ENCODE measurements at places on chromosomes 12 and 14.
A peak's percentile ranks its signal among the peaks of the same experiment; 100 is the strongest.

- peak; percentile 74 for DNase-seq
Measured at GRCh38 chr12:32589165-32589865, 89.8 kb upstream of the DNM1L start.

DNA sequence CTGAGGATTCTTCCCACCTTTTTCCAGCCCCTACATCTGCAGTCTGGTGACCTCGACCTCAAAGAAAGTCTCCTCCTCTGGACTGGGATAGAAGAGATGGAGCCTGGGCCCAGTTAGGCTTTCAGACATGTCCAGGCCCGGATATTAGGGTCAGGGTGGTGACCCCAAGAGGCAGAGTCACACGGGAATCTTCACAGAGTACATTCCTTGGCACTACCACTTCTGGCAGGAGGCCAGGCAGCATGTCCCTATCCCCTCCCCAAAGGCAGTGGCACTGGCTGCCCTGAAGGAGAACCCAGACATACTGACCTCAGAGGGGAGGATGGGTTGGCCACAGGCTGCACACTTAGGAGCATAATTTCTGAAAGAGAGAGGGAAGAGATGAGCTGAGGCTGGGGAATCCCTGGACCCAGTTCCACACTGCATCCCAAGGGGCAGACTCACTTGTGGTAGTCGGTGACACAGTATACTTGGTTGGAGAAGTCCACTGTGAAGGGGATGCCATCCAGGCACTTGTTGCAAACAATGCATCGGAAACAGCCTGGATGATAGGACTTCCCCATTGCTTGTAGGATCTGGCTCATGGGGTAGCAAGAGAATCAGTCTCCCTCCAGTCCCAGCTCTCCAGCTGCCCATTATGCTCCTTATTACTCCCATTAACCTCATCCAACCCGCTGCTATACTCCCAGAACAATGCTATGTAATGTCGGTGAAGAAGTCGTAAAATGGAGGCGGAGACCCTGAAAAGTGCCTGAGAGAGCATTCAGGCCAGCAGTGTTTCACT, 7.6 kb downstream of the AJUBA start:
- no peak for DNase-seq

DNA sequence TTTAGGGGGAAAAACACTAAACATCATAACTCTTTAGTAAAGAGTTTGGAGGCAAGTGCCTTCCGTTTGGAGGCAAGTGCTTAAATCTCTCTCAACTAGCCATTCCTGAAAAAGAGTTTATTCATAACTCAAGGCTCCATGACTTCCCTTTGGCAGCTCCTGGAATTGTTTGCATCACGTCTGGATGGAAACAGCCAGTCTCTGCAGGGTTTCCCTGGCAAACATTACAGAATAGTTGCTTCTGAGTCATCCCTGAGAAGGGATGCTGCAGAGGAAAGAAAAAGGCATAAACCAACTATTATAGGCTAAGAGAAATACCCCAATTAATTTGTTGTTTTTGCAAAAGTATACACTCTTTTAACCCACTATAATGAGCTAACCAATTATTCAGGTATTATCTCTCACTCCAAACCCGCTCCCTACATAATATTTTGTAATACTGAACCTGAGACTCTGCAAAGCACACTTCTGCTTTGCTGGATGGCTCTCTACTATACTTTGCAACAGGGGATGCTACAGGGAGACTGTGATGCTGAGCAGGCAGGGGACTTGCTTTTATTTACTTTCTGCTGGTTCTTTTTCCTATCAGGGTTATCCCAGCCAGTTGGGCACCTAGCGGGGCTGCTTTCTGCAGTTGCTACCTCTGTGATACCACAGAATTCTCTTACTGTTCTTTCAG, 497.7 kb downstream of the FUT8 start:
- no peak for DNase-seq

GRCh38 chr12:65854629-65855028, 30.3 kb downstream of the HMGA2 start:
- no peak for DNase-seq

DNA sequence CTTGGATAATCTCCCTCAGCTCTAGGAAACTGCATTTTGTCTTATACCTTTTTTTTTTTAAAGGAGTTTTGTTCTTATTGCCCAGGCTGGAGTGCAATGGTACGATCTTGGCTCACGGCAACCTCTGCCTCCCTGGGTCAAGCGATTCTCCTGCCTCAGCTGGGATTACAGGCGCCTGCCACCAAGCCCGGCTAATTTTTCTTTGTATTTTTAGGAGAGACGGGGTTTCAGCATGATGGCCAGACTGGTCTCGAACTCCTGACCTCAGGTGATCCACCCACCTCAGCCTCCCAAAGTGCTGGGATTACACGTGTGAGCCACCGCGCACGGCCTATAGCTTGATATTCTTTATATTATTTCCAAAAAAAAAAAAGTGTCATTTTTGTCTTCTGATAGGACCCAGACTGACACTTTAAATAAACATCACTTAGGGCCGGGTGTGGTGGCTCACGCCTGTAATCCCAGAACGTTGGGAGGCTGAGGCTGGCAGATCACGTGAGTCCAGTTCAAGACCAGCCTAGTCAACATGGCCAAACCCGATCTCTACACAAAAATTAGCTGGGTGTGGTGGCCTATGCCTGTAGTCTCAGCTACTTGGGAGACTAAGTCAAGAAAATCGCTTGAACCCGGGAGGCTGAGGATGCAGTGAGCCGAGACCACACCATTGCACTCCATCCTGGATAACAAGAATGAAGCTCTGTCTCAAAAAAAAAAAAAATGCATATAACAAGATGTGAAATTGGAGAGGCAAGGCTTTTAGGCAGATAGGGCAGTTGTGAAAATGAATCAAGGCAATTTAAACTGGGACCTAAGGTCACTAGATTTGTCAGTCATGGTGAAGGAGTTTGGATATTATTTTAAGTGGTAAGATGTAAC, 18.4 kb downstream of the SLC2A3 start:
- no peak for DNase-seq

DNA sequence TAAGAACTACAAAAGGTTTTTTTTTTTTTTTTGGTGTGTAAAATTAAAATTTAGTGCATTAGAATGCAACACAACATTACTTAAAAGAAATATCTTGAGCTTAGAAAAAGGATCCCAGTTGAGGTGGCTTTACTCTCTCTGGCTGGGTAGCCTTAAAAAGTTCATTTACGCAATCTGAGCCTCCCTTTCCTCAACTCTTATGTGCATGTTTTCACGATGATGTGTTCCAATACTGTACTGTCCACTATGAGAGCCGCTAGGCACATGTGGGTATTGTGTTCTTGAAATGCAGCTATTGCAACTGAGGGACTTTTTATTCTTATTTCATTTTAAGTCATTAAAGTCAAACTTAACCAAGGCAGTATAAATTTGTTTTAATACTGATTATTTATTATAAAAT, 460.9 kb upstream of the SYT1 start:
- no peak for DNase-seq

- DNase-seq, result no peak
Measured at GRCh38 chr14:36529062-36529461, 9.0 kb upstream of the NKX2-1 start.

DNA sequence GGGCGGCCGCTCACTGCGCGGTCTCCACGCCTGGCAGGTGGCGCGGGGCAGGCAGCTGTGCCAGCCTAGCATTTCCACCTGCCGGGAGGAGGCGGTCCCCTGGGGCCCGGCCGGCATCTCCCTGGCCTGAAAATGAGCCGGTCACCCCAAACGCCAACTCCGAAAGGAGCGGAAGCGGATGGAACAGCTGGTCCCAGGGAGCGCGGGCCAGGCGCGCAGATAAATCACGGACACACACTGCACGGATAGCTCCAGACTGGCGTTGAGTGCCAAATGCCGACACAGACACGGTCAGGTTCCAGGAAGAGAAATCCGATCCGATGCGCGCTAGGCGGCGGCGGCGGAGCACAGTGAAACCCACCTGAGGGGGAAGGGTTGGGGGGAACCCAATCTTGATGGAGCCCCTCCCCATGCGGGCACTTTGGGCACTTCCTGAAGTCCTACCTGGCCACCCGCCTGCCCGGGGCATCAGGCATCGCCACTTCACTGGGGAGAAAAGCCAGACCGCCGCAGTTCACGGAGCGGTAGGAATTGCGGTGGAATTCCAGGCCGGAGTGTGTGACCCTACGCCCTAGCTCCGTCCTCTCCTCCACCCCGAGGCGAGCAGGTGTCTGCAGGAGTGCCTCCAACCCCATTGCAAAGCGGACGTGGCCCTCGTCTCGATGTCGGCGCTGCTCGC, 624 bp upstream of the PLEKHD1 start:
- DNase-seq, result no peak

DNA sequence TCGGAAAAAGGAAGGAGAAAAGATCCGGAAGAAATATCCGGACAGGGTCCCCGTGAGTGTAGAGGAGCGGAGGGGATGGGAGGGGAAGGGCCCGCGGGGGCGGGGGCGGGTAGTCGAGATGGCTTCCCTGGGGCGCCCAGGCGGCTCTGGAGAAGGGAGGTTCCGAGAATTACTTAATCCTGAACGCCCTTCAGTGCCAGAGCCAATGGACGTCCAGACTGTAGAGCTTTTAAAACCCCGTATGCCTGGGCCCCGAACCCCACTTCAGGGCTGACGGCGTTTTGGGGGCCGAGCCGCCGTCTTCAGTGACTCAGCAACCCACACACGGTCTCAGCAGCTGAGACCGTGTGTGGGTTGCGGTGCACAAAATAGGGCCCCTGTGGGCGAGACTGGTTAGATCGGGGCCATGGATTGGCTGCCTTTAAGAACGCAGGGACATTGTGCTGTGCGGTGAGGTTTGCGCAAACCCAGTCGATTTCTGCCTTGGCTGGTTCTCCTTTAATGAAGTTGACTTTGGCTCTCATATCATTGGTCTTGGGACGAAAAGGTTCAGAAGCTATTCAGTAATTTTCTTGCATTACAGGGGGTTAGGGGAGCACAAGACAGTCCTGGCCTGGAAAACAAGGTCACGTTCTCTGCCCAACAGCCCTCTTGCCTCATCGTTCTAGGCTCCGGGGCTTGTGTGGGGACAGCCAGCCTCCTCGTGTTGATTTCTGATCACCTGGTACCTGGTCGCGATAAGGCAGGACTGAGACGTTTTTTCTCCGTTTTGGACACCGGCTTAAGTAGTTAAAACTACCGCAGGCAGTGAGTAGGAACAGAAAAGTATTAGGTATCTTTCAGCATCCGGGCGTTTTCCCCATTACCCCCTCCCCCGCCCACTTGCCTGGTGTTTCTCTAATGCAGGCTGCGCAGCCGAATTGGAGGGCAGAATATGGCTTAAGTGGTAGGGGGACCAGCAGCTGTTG, 775 bp downstream of the GABARAPL1 start:
- peak; percentile 92 for DNase-seq

- no peak for DNase-seq
Measured at GRCh38 chr14:85533861-85534291, 3.9 kb downstream of the FLRT2 start.

- DNase-seq, result no peak
Measured at GRCh38 chr12:47818467-47819137, 1.1 kb downstream of the HDAC7 start.

DNA sequence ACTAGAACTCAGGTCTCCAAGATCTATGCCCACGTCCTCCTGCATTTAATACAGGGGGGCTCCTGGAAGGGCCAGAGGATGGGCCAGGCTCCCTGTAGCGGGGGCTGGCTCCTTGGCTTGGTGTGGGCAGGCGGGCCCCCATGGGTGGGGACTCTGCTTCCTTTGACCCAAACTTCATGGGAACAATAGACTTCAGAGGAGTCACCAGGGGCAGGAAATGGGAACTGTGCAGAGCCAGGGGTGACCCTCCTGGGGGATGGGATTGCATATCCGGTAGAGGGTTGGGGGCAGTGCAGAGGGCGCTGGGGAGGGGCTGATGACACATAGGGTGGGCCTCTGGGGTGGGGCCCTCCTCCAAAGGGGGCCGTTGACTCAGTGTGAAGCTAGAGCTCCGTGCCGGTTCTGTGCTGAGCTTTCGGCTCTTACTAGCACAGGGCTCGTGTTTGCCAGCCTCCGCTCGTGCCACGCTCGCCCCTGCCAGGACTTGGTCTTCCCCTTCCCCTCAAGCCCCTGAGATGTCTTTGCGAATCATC, 4.6 kb downstream of the TEAD4 start:
- DNase-seq, result no peak

DNA sequence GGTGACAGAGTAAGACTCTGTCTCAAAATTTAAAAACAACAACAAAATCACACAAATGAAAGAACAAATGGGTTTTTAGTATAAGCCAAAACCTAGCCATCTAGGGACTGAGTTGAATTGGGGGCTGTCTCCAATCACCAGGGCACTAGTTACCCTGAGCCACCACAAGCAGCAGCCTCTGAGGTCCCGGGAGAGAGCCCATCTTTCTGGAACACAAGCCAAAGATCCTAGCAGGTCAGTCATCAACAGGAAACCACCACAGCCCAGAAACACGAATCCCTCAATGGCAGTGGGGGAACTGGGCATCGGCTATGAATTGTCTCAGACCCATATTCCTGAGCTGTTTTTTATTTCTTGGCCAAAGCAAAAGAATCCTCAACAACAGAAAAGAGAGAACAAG, 75.3 kb downstream of the KDM2B start:
- DNase-seq, result no peak

DNA sequence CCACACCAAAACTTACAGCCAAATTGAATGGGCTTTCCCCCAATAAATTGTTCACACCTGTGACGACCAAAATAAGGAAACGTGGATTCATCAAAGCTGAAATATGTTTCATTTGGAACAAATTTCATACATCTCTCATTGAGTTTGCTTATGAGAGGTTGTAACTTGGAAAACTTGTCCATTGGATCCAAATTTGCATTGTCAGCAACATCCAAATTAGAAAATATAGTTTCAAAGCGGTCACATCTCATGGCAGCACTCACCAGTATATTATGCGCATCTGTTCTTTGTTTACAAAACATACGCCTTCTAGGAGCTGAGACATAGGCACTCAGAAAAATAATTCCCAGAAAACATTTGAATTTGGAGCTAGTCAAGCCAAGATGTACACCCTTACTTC, 1028.2 kb upstream of the USP15 start:
- DNase-seq, result no peak

- no peak for DNase-seq
Measured at GRCh38 chr14:92924247-92924646, 1.3 kb downstream of the CHGA start.

DNA sequence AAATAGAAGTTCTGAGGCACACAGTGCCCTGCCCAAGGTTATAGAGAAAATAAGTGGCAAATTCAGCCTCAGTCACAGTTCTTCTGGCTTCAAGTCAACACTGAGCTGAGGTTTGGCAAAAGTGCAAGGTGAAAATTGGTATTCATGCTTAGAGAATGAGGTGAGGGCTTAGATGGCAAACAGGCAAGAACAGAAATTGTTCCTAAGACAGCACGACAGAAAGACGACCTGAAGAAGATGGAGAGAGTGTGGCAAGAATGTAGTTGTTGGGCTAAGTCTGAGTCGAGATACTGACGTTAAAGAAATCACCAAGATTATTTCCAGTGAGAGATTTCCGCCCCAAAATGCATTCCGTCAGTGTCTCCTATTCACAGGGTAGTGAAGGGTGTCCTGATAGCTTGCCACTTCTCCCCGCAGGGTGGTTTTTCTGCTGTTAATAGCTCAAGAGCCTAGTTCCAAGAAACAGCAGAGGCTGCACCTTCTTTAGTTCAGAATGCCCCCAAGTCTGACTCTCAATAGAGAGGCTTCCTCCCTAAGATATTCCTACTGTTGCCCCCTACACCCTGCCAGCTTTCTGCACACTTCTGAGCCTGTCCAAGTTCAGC, 260.8 kb upstream of the AMIGO2 start:
- no peak for DNase-seq
